ENCODE measurements at places on chromosomes 7 and 10.

DNA sequence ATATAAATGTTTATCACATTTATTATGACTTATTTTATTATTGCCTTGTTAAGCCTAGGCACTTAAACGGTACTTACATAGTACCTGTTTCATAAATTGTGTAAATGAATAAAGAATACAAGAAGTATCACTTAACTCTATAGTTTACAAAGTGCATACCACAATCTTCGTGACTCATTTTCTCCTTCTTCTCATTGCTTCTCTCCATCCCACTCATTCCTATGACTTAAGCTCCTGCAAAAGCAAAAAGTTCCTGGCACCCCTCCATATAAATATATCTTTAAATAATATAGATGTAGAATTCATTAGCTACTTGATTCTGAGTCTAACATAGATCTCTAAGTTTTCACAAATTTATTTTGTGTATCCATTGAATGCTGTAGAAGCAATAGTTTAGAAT is 1382.0 kb upstream of the CELF2 start:
- H3K27me3 ChIP-seq, result no peaks in the 10 kb centered on the region
- no peaks in the 10 kb centered on the region for H3K36me3 ChIP-seq
- no peaks in the 10 kb centered on the region for H3K4me1 ChIP-seq
- DNase-seq, result no peak
- H3K4me3 ChIP-seq, result no peak overlapping the region
- H3K27ac ChIP-seq, result no peak overlapping the region

GRCh38 chr7:106865130-106866041 is at the start of gene PIK3CG:
PIK3CG (plus strand) TSS chr7:106865282; CDS start chr7:106867562, 2,280 bp downstream.
- H3K27ac ChIP-seq, result peak within 1 kb of the TSS; percentile 79
- peak within 1 kb of the TSS; percentile 83 for H3K4me3 ChIP-seq
- no peaks in the 10 kb centered on the region for H3K27me3 ChIP-seq
- H3K36me3 ChIP-seq, result peaks cover 22% of the 10 kb centered on the region
- peaks cover 73% of the 10 kb centered on the region for H3K4me1 ChIP-seq

DNA sequence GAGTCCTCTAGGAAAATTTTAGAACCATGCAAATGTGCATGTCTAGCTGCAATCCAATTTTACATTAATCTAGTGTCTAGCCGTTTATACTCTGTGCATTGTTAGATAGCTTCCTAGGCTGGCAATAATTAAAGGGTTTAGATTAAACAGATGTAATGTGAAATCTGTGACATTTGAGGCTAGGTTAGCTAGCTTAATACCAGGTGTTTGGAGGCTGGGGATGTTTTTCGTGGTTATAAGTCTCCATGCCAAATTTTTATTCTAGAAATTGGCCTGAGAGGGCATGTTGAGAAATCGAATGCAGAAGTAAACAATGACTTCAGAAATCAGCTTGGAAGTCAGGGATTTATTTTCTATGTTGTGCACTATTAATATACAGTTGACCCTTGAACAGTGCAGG is 94.2 kb downstream of the ST7 start:
- no peak overlapping the region for H3K4me3 ChIP-seq
- DNase-seq, result no peak
- peaks cover 19% of the 10 kb centered on the region for H3K4me1 ChIP-seq
- H3K27ac ChIP-seq, result no peak overlapping the region
- H3K36me3 ChIP-seq, result no peaks in the 10 kb centered on the region
- no peaks in the 10 kb centered on the region for H3K27me3 ChIP-seq

DNA sequence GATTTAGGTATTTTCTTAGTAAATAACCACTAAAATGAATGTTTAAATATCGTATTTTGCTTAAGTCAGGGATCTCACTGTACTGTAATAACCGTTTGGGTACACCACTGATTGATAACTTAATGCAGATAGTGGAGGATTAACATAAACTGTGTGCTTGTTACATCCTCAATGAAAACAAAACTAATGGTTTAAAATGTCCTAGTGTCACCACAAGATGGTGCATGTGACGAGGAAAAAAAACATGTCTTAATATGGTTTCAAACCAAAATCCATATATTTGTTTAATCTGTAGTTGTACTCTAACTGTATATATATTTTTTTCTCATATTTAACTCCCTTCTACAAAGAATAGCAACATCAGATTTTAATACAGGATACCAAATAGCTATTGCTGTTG is 19.2 kb downstream of the ARMC10 start:
- H3K27me3 ChIP-seq, result no peaks in the 10 kb centered on the region
- H3K4me1 ChIP-seq, result no peaks in the 10 kb centered on the region
- H3K4me3 ChIP-seq, result no peak overlapping the region
- DNase-seq, result no peak
- H3K27ac ChIP-seq, result no peak overlapping the region

DNA sequence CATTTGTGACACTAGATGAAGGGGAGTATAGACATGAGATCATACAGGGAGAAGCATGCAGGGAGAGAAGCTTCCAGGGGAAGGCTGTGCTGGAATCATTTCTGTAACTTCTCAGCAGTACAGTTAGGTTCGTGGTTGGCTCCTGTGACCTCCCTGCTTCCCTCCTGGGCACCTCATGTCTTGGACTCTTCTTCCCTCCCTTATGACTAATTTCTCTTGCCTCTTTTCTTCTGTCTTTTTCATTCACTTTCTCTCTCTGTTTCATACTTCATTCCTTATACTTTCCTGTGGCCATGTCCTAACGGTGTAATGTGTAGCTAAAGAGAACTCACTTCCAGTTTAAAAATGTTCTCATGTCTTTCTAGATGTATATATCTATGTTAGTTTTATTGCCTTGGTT is 19.1 kb upstream of the HKDC1 start:
- peaks cover 34% of the 10 kb centered on the region for H3K36me3 ChIP-seq
- H3K4me3 ChIP-seq, result no peak overlapping the region
- peak overlapping the region; percentile 68 for H3K27ac ChIP-seq
- DNase-seq, result no peak
- peaks cover 31% of the 10 kb centered on the region for H3K4me1 ChIP-seq

GRCh38 chr7:70711452-70711851 is 420.5 kb upstream of the GALNT17 start:
- H3K4me1 ChIP-seq, result peaks cover 6% of the 10 kb centered on the region
- H3K4me3 ChIP-seq, result no peak overlapping the region
- no peak overlapping the region for H3K27ac ChIP-seq
- H3K36me3 ChIP-seq, result no peaks in the 10 kb centered on the region
- DNase-seq, result no peak

- H3K27ac ChIP-seq, result no peak overlapping the region
- no peak overlapping the region for H3K4me3 ChIP-seq
- peaks cover 5% of the 10 kb centered on the region for H3K27me3 ChIP-seq
- H3K36me3 ChIP-seq, result no peaks in the 10 kb centered on the region
- H3K4me1 ChIP-seq, result no peaks in the 10 kb centered on the region
- DNase-seq, result no peak
Measured at GRCh38 chr10:80569131-80569895, 31.6 kb downstream of the SH2D4B start.

GRCh38 chr7:24921362-24921679 is 58.7 kb downstream of the OSBPL3 start:
- H3K4me1 ChIP-seq, result peaks cover 86% of the 10 kb centered on the region
- no peaks in the 10 kb centered on the region for H3K27me3 ChIP-seq
- no peak for DNase-seq
- no peaks in the 10 kb centered on the region for H3K36me3 ChIP-seq

DNA sequence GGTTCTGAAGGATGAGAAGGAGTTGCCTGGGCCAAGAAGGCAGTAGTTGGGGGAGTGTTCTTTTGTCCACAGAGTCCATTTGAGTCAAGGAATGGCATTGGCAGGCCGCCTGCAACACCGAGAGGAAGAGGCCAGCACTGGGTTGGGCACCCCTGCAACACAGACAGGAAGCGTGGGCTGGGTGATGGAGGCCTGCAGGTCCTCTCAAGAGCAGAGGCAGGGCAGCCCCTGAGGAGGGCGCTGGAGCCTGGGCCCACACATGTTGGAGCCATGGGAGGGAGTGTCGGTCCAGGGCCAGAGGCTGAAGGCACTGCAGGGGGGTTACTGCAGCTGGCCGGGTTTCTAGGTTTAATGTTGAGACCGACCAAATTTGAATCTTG is 137.3 kb downstream of the PTPN20 start:
- no peak overlapping the region for H3K27ac ChIP-seq
- peak; percentile 57 for DNase-seq
- H3K36me3 ChIP-seq, result no peaks in the 10 kb centered on the region
- peaks cover 20% of the 10 kb centered on the region for H3K4me1 ChIP-seq

GRCh38 chr10:18303851-18304801 is 163.9 kb downstream of the CACNB2 start:
- no peak overlapping the region for H3K4me3 ChIP-seq
- no peak overlapping the region for H3K27ac ChIP-seq
- H3K27me3 ChIP-seq, result no peaks in the 10 kb centered on the region
- no peaks in the 10 kb centered on the region for H3K36me3 ChIP-seq
- no peaks in the 10 kb centered on the region for H3K4me1 ChIP-seq

GRCh38 chr10:94052866-94053791 is 59.4 kb downstream of the PLCE1 start:
- no peaks in the 10 kb centered on the region for H3K36me3 ChIP-seq
- no peak overlapping the region for H3K4me3 ChIP-seq
- no peak overlapping the region for H3K27ac ChIP-seq
- DNase-seq, result no peak
- H3K27me3 ChIP-seq, result no peaks in the 10 kb centered on the region
- no peaks in the 10 kb centered on the region for H3K4me1 ChIP-seq

DNA sequence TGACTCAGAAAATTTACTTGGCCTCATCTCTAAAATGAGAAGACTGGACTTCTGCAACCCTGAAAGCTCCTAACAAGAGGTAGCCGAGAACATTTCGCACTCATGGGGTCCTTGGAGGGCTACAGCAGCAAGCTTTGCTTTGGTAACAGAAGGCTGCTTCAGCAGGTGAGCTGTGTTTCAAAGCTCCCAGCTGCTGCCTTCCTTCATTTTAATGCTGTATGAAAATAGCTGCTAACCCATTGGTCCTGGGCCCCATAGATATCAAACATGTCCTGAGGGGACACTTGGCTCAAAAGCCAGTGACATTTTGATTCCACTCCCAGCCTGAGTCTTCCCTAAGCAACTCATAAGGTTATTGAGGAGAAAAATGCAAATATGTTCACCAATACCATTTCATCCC is 14.3 kb upstream of the MALSU1 start:
- H3K27me3 ChIP-seq, result no peaks in the 10 kb centered on the region
- H3K27ac ChIP-seq, result no peak overlapping the region
- H3K4me3 ChIP-seq, result no peak overlapping the region
- DNase-seq, result no peak
- H3K4me1 ChIP-seq, result peaks cover 6% of the 10 kb centered on the region

Measured in activated CD4-positive, alpha-beta memory T cell treated with anti-CD3 and anti-CD28 coated beads for 36 hours (primary cell).